NCI-H2171 (cell line): ENCODE measurements at places on chromosomes 5 and 9.
A peak's percentile ranks its signal among the peaks of the same experiment; 100 is the strongest.

DNA sequence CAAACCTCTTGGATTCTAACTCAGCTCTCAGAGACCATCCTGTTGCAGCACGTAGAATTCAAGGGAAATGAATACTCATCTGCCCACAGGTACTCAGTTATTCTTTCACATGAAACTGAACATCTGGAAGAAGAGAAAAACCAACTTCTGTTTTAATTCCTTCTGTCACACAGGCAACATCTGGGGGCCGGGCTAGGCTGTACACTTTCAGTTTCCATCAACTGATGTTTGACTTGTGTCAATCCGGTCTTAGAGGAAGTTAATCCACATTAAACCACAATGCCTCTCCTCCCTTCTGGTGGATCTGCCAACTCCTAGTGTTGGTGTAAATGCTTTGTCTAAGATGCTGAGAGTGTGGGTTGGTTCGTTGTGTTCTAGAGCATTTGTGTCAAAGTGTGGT, 17.6 kb downstream of the DMRT3 start:
- DNase-seq, result no peak

DNA sequence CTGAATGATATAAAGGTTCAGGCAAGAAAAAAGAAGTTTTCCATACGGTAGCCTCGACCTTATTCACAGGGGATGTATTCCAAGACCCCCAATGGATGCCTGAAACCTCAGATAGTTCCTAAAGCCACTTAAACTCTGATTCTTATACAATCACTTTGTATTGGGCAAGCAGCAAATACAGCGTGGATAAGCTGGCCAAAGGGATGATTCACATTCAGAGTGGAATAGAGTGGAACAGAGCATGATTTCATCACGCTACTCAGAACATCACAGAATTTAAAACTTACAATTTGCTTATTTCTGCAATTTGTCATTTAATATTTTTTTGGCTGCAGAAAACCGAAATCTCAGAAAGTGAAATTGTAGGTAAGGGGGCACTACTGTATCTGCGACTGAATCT, 40.5 kb upstream of the CDH18 start:
- no peak for DNase-seq

DNA sequence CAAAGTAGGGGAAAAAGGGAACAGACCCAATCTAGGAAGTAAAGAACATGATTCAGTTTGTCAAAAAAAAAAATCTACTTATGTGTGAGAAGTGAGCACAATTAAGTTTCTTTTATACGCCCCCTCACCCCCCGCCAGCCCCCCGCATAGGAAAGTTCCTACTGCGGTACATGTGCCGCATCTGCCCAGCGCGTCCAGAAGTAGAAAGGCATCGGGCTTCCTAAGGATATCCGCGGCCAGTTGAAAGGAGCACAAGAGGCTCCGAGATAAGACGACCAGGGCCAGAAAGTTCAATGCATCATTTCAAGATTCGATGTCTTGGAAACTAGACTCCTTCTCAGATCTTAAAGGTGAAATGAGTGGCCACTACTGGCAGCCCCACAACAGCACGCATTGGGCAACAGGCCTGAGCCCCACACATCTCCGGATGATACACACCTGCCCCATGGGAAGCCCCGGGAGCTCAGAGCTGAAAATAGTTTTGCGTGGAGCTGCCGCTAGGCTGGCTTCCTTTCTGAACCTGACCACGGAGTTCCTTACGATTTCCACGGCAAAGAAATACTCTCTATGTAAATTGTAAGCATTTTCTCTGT, 203.9 kb downstream of the RAB3C start:
- no peak for DNase-seq

DNA sequence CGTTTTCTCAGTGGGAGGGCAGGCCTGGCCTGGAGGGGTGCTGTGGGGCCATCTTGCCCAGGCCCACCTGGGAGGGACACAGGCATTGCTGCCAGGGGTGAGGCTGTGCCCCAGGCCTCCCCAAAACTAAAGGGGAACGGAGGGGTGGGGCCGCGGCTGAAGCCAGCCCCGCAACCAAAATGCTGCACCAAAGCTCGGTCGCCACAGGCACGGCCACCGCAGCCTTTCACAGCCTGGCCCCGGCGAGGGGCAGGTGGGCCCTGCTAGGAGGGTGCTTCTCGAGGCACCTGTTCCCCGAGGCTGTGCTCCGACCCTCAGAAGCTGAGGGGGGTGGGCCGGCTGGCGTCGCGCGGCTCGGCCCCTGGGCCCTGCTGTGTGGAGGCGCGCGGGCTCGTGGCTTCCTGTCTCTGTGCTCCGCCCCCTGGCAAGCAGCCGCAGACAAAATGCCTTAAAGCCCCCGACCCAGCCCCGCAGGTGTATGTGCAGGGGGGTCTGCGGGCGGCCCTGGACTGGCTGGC, 57.6 kb downstream of the JAK2 start:
- no peak for DNase-seq

DNA sequence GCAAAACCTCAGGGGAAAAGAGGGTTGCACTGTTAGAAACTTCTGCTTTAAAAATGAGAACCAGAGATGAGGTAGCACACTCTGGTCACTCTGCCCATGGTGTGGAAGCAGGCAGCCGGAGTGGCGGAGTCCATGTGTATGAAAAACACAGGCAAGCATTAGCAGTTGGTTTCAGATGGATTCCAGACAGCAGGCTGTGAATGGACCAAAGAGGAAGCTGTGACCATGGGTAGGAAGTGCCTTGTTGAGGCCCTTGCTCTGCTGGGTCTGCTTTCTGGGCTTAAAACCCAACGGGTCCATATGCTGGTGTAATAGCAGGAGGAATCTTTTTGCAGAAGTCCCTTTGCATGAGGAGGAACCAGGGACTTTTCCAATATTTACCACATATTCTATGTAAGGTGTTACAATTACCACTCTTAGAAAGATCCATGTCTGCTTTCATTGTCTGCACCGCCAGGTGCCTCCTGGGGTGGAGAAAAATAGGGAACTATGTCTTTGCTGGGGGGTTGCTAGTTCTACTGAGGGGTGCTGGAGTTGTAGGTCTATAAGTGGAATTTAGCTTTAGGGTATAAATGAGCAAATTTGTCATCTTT, 77.0 kb downstream of the ANKRD55 start:
- DNase-seq, result no peak

DNA sequence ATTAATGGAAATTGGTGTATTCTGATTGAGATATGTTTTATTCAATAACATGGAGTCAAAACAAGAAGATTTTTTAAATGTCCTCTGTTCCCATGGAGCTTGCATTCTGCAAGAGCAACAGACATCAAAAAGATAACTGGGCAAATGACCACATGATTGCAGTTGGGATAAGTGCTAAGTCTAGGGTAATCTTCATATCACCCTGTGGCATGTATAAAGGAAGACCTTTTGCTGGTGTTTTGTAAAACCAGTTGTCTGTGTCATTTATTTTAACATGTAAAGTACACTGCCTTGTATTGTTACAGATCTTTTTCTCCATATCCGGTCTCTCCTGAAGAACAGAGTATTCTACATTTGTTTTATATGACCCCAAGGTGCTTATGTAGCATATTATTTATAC, 44.0 kb downstream of the PTCD2 start:
- DNase-seq, result no peak

- no peak for DNase-seq
Observed at GRCh38 chr5:177089127-177089526, 2.4 kb downstream of the FGFR4 start.

- no peak for DNase-seq
Observed at GRCh38 chr9:4994166-4994890, 9.3 kb downstream of the JAK2 start.

GRCh38 chr9:113682297-113682771, 193.8 kb upstream of the ZNF618 start:
- peak; percentile 8 for DNase-seq

GRCh38 chr5:158716668-158717067, 383.0 kb downstream of the EBF1 start:
- DNase-seq, result no peak

GRCh38 chr9:89740722-89741121, 135.9 kb downstream of the GADD45G start:
- no peak for DNase-seq

DNA sequence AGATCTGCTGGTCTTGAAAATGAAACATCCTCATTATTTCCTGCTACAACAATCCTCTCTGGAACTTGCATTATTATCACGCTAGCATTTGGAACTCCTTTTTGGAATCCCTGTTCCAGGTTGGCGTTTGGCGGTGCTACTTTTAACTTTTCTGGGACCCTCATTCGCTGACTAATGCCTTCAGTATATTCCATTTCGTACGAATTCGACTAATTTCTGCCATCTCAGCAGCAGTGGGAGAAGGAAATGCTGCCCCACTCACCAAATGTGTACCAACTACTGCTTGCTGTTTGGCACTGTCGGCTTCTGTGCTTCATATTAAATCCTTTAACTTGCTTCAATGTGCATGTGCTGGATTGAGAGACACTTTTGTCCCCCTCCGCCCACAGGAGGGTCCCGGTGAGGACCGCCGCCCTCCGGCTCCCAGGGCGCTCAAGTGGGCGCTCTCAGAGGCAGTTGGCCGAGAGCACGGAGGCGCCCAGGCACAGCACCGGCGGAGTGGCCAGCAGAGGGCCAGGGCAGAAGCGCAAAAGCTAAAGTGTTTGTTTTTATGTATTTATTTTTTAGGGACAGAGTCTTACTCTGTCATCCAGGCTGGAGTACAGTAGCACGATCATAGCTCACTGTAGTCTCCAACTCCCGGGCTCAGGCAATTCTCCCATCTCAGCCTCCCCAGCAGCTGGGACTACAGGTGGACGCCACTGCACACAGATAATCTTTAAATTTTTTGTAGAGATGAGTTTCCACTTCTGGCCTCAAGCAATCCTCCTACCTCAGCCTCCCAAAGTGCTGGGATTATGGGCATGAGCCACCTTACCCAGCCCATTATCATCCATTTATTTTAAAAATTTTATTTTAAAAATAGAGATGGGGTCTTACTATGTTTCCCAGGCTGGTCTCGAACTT, 11.9 kb downstream of the PDE6A start:
- no peak for DNase-seq

GRCh38 chr5:58974083-58974482, 391.2 kb downstream of the RAB3C start:
- DNase-seq, result no peak

- no peak for DNase-seq
Observed at GRCh38 chr5:175542232-175542965, 64.0 kb downstream of the SFXN1 start.

DNA sequence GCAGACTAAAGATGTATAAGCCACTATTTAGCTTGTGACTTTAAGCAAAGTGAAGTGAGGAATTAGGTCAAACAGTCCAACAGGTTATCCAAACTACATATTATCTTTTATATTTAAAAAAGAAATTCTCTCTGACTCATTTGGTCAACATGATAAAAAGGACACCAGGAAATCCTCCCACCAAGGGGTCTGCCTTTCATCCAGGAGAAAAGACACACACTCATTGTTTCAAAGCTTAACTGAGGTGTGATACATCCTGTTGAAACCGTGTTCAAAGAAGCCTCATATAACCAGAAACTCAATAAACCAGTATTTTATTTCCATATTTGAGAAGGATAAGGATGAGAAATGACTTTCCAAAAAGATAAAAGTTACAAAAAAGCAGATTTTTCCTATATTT, 417.1 kb downstream of the HCN1 start:
- no peak for DNase-seq

GRCh38 chr5:135117590-135117989, 83.6 kb upstream of the PITX1 start:
- DNase-seq, result no peak

GRCh38 chr9:6096821-6097220, 81.4 kb upstream of the RANBP6 start:
- DNase-seq, result no peak

DNA sequence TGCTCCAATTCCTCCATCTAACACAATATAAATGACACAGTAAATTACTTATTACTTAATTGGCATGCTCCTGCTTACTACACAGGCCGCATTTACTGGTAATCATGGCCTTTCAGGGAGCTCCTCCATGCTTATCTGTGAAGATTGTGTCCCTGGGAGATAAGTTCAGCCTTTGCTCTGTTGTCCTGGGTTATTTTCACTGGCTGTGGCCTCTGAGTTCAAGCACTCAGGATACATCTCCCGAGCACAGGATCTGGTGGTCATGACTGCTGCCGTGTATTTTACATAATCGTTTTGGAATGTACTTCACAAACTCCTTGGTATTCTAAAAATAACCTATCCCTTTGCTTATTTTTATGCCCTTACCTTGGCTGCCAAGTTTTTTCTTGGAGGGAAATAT, 215.7 kb downstream of the ICE1 start:
- DNase-seq, result no peak

DNA sequence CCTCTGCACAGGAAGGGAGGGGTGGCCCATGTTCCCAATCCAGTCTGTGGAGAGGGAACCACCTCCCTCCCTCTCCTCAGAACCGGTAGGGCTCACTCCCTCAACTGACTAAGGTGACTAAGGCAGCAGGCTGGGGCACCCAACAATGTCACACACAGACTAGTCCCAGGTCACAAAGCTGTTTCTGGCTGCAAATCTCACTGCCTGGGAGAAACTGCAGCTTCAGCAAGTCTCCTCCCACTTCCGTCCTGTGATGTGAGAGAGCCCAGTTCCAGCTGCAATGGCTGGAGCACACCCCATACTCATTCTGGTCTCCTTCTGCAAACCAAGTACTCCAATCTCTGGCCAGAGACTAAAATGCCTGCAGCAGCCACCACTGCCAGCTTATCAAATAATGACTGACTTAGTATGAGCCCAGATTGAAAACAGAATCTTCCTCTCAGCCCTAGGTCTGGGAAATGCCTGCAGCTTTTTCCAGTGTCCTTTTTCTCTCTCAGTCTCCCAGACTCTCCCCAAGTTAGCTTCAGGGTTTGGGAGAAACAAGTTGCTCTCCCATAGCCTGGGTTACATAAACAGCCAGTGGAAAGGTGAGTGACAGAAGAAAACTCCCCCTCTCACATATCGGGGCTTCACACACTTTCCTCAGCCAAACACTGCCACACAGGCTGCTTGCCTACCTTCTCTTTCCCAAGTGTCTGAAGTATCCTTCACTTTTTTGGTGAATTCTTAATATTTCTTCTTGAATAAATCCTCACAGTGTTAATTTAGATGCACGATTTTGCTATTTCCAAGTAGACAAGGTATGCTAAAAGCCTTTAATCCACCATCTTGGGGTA, 247.4 kb upstream of the RASA1 start:
- DNase-seq, result no peak

- DNase-seq, result no peak
Observed at GRCh38 chr9:696332-697323, 144.9 kb upstream of the DMRT1 start.

DNA sequence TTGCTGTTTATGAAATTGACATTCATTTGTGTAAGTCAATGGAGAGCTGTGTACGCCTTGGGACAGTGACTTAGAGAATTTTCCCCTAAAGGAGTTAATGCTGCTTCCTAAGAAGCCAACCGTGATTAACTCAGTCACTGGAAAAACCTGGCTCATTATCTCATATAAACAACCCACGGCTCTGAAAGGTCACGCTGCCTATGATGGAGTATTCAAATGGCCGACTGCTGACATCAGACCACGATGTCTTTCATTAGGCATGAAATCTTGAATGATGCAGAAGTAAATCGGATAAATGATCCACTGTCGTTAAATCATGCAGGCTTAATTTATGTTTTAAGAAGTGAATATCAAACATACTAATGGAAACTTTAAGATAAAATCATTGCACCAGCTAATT, 603.7 kb downstream of the RAB3C start:
- no peak for DNase-seq
